ENCODE measurements at places on chromosomes 16 and 17. TPM values are rescaled to one million over a fixed set of nuclear protein-coding genes. Genes with fewer than 3 reads are reported as not detected.

DNA sequence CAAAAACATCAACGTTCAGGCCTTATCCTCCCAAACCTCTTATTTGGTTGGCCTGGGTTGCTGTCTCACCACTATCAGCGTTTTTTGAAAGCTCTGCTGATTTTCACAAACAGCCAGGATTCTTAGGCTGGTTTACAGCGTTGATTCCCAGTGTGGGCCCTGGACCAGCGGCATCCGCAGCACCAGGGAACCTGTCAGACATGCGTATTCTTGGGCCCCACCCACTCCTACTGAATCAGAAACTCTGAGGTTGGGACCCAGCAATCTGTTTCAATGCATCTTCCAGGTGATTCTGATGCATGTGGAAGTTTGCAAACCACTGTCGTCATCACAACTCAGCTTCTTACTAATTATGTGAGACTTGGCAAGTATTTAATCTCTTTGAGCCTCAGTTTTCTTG is 58.5 kb downstream of the RGS9 start:
- DNase-seq = no peak
- H3K36me3 ChIP-seq = no peaks in the 10 kb centered on the region
- H3K4me1 ChIP-seq = peaks cover 14% of the 10 kb centered on the region
- H3K27ac ChIP-seq = no peak overlapping the region

GRCh38 chr17:70945386-70945785 is 776.1 kb downstream of the KCNJ2 start:
- no peaks in the 10 kb centered on the region for H3K4me1 ChIP-seq
- DNase-seq = no peak
- H3K27me3 ChIP-seq = no peaks in the 10 kb centered on the region
- no peak overlapping the region for H3K27ac ChIP-seq
- no peak overlapping the region for H3K4me3 ChIP-seq
- H3K36me3 ChIP-seq = no peaks in the 10 kb centered on the region

GRCh38 chr17:70128727-70129238 is 40.5 kb upstream of the KCNJ2 start:
- no peaks in the 10 kb centered on the region for H3K27me3 ChIP-seq
- no peaks in the 10 kb centered on the region for H3K36me3 ChIP-seq
- no peaks in the 10 kb centered on the region for H3K4me1 ChIP-seq
- no peak overlapping the region for H3K27ac ChIP-seq
- DNase-seq = no peak
- no peak overlapping the region for H3K4me3 ChIP-seq

DNA sequence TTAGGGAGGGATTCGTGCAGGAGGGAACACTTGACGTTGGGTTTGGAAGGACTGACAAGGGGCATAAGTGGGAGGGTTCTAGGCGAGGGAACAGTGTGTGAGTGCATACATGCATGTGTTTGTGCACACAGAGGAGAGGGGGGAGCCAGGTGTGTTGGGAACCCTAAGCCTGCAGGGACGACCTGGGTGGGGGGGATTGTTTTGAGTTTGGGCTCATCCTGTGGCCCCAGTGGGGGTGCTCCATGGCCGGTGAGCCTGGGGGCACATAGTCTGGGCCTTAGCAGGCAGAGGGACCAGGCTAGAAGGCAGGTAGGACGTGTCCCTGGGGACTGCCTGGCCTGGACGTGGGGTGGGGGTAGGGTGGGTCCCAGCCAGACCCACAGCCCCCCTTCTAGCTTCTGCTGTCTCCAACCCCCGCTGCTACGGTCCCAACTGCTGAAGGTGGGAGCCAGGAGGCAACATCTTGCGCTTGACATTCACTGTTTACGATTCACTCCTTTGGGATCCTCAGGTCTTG is 11.9 kb upstream of the RASD1 start:
- H3K4me3 ChIP-seq = no peak overlapping the region
- H3K27ac ChIP-seq = no peak overlapping the region
- H3K4me1 ChIP-seq = peaks cover 6% of the 10 kb centered on the region

- no peaks in the 10 kb centered on the region for H3K27me3 ChIP-seq
- no peak overlapping the region for H3K27ac ChIP-seq
- H3K4me3 ChIP-seq = no peak overlapping the region
- DNase-seq = peak; percentile 84
- H3K36me3 ChIP-seq = peaks cover 38% of the 10 kb centered on the region
- H3K4me1 ChIP-seq = peaks cover 2% of the 10 kb centered on the region
These were observed 6.7 kb downstream of the CAMTA2 start for GRCh38 chr17:4980644-4981216.

DNA sequence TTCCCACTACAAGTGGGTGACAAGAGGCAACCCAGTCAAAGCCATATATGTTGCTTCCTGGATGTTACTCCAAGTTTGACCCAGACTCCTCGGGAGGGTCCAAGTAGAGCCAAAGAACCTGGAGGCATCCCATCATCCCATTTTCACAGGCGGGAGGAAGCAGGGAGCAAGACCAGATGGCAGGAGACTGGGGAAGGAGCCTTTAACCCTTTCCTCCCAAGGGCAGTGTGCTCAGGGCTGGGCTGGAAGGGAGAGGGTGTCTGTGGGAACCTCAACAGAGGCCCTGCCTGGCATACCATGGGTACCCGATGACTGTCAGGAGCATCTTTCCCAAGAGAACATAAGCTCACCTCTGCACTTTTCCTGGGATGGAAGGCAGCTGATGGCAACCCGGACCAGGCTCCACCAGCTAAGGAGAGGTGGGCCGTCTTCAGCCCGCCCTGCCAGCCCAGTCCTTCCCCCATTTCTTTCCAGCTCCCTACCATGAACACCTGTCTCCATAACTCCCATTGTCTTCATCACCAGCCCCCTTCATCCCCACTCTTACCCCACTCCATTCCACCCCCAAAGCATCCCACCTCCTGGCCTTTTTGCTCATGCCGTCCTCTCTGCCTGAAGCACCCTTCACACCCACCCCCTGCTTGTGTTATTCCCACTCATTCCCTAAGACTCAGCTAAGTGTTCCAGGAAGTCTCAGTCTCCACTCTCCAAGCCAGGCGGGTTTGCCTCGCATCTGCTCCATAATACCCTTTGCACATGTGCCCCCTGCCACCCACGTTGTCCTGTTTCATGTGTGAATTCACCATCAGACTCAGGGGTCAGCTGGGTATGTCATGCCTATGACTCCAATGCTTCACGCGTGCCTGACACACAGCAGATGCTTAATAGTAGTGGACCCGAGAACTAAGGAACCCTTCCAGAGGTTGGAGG is 5.9 kb upstream of the SLC16A5 start:
- no peak for DNase-seq
- H3K27me3 ChIP-seq = no peaks in the 10 kb centered on the region
- H3K4me1 ChIP-seq = peaks cover 18% of the 10 kb centered on the region
- H3K36me3 ChIP-seq = no peaks in the 10 kb centered on the region
- no peak overlapping the region for H3K27ac ChIP-seq
- H3K4me3 ChIP-seq = no peak overlapping the region

- no peak for DNase-seq
- no peaks in the 10 kb centered on the region for H3K4me1 ChIP-seq
- no peaks in the 10 kb centered on the region for H3K36me3 ChIP-seq
- peak overlapping the region; percentile 80 for H3K4me3 ChIP-seq
- peak overlapping the region; percentile 41 for H3K27ac ChIP-seq
These were observed 13.5 kb downstream of the SPATA32 start for GRCh38 chr17:45248132-45248957.

DNA sequence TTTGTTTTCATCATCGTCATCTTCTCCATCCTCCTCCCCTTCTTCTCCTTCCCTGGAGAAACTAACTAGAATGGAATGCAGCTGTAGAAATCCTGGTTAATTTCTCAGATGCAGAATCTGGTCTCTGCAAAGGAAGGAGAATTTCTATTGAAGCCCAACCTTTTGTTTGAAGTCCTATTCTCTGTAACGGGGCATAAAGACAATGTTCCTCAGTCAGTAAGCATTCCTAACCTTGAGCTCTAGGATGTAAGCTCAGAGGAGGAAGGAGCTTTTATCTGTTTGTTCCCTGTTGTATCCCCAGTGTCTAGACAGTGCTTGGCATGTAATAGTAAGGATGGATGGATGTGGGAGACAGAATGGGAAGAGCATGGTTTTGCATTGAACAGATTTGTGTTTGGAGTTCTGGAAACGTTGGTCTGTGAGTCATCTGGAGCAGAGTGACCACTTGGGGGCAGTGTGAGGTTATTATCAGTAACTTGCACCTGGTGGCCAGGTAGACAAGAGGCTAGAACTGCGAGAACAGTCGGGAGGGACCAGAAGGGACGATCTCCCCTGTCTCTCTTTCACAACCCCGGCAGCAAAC is 363.7 kb downstream of the SNX29 start:
- no peaks in the 10 kb centered on the region for H3K27me3 ChIP-seq
- peak overlapping the region; percentile 76 for H3K27ac ChIP-seq
- peaks cover 5% of the 10 kb centered on the region for H3K4me1 ChIP-seq
- no peaks in the 10 kb centered on the region for H3K36me3 ChIP-seq

DNA sequence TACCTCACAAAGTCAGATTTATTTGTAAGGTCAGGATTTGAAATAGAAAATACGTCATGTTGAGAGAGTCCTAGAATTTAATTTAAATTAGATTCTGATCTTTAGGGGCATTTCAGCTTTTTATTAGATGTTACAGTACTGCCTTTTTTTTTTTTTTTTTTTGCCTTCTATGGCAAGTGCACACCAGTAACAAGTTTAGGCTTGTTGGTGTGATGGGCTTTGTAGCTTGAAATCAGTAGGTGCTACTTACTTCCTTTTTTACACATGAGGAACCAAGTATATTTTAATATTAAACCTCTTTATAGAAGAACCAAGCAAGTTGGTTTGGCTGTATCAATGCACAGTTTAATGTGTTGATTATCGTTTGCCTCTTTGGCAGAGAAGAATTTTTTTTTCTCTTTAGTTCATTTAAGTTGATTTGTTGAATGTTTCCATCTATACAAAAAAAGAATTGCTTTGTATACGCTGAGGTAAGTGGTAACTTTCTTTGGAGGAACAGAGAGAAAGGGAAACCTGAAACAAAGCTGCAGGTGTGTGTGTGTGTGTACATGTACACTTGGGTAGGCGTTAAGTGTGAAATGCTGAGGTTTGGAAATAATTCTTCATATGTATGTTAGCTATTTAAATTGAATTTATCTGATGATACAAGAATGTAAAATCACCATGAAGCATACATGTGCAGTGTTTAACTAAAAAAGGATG is 15.7 kb downstream of the RBL2 start:
- peaks cover 35% of the 10 kb centered on the region for H3K36me3 ChIP-seq
- no peaks in the 10 kb centered on the region for H3K4me1 ChIP-seq
- no peak overlapping the region for H3K4me3 ChIP-seq
- H3K27me3 ChIP-seq = no peaks in the 10 kb centered on the region

DNA sequence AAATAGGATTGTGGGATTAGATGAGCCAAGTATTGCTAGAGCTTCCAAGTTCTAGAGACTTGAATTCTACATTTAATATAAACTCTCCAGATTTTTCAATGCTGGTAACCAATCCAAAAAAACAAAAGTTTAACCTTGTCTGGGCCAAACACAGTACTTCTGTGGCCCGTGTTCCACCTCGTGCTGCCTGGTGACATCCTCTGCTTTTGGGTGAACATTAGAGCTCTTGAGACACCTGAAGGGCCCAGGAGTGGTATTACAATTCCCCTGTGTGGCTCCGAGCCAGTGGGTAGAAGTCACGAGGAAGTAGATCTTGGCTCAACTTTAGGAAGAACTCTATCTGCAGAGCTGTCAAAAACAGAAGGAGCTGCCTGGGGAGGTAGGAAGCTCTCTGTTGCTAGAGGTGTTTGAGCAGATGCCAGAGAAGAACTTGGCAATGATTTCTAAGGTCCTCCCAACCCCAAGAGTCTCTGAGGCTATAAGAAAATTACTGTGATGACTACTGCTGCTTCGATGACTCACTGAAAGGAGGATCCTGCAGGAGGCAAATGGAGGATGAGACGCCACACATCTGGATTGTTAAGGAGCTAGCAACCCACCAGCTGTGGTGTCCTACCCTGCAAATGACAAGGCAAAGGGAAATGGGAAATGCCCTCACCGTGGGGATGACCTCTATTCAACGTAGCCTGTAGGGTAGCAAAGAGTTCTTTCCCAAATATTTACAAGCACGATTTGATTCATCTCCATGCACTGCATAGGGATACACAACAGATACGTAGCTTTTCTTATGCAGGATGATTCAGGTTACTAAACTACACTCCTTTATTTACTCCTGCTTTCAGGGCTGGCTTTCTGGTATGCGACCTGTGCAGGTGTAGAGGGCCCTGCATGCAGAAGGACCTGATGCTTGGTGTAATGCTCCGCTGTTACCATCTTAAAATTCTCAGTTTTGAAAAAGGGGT is 45.8 kb upstream of the GAS7 start:
- H3K27me3 ChIP-seq = no peaks in the 10 kb centered on the region
- DNase-seq = no peak
- H3K36me3 ChIP-seq = no peaks in the 10 kb centered on the region

GRCh38 chr16:84532855-84533486 is 28.5 kb upstream of the MEAK7 start:
- peaks cover 3% of the 10 kb centered on the region for H3K4me1 ChIP-seq
- no peaks in the 10 kb centered on the region for H3K36me3 ChIP-seq
- DNase-seq = no peak
- H3K27ac ChIP-seq = peak overlapping the region; percentile 77

DNA sequence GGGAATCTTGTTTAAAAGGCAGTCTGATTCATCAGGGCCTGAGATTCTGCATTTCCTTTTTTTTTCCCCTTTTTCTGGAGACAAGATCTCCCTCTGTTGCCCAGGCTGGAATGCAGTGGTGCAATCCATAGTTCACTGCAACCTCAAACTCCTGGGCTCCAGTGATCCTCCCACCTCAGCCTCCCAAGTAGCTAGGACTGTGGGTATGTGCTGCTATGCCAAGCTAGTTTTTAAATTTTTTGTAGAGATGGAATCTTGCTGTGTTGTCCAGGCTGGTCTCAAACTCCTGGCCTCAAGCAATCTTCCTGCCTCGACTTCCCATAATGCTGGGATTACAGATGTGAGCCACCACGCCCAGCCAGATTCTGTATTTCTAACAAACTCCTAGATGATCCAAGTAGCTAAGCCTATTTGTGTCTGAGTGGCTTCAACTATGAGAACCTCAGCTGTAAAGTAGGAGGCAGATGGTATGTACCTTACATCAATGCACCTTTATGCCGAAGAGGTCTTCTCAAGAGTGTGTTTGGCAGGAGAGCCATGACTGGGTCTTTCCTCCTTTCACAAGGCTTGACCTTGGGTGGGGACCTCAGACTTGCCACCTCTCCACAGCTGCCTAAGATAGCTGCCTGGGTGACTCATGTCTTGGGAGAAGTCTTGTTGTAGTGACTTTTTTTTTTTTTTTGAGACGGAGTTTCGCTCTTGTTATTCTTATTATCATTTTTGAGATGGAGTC is 10.9 kb downstream of the LDAF1 start:
- peaks cover 6% of the 10 kb centered on the region for H3K36me3 ChIP-seq
- no peak for DNase-seq
- H3K27ac ChIP-seq = no peak overlapping the region
- no peak overlapping the region for H3K4me3 ChIP-seq
- H3K4me1 ChIP-seq = no peaks in the 10 kb centered on the region
- H3K27me3 ChIP-seq = no peaks in the 10 kb centered on the region

Gene PLCG2
- polyA plus RNA-seq = 0.08 TPM

Gene KRT17
- 0.19 TPM for polyA plus RNA-seq

Gene TMEM220
- 3.1 TPM for polyA plus RNA-seq

Gene KRTAP1-1
- not detected for polyA plus RNA-seq

Gene PRR29
- polyA plus RNA-seq = 2.5 TPM
